ENCODE measurements at places on chromosomes 6 and 20. TPM values are rescaled to one million over a fixed set of nuclear protein-coding genes. Genes with fewer than 3 reads are reported as not detected.

The DEF6 gene
- 28.6 TPM for polyA plus RNA-seq

DNA sequence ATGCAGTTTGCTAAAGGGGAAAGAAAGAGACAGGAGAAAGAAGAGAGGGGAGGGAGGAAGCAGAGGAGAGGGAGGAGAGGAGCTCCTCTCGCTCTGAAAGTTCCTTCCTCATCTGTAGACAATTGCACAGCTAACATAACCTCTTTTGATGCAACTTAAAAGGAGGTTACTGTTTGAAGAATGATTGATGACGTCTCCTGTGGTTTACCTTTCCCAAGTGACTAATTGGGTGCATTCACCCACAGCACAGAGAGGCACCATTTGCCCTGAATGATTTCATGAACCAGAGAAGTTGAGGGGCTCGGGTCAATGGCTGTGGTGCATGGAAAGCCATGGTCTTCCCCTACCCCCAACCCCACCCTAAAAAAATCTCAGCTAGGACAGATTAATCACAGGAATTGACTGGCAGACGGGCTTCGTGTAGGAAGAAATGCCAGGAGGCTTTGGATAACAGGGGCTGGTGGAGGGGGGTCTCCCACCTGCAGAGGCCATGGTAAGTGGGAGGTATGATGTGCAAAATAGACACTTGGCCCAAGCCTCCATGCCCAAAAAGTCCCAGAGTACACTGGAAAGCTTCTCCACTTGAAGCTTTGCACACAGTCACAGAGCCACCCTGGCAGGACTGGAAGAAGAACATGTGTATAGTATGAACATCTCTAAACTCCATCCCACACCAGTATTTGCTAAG lies 213.7 kb downstream of the ANKRD60 start:
- DNase-seq: no peak

GRCh38 chr6:125030969-125031368 lies 68.7 kb downstream of the RNF217 start:
- DNase-seq: no peak

The TFAP2C gene
- polyA plus RNA-seq: 2.6 TPM

The CCDC170 gene
- polyA plus RNA-seq: 5.2 TPM

The ENPP1 gene
- polyA plus RNA-seq: 0.21 TPM

GRCh38 chr6:130740308-130740707 lies 86.9 kb upstream of the SMLR1 start:
- no peak for DNase-seq

DNA sequence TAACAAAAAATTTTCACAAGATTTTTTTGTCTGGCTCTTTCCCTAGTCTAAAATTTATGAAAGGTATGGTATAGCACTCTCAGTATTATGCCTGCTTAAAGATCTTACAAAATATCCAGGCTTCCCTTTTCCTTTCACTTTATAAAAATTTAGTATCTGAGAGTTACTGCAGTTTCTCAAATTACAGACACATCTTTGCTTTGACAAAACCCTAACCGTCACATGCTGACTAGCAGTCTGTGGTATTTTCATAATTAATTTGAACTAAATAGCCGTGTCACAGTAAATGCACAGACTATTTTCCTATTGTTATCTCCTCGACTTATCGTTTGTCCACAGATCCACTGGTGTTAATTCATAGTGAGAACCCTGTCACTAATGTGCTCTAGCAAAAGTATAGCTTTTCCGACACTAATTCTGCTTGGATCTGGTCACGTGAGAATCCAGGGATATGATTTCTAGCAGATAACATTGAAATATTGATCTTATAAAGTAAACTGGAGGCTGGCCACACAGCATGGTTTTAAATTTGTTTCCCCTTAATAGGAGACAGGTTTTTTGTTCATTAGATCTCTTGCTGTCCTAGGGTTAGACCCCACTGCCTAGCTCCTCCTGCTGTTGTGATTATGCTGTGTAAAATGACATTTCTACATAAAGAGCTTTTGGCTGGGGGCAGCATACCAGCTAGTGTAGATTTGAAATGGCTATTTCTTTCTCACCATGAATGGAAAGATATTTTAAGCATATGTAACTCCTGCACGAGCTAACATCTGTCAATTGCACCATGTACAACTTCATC lies 340.6 kb upstream of the SASH1 start:
- DNase-seq: peak; percentile 67

All from lung (tissue), 17 donors.